Smooth muscle cell of the brain vasculature (primary cell): ENCODE measurements at places on chromosomes 5 and 9.
A peak's percentile ranks its signal among the peaks of the same experiment; 100 is the strongest.

DNA sequence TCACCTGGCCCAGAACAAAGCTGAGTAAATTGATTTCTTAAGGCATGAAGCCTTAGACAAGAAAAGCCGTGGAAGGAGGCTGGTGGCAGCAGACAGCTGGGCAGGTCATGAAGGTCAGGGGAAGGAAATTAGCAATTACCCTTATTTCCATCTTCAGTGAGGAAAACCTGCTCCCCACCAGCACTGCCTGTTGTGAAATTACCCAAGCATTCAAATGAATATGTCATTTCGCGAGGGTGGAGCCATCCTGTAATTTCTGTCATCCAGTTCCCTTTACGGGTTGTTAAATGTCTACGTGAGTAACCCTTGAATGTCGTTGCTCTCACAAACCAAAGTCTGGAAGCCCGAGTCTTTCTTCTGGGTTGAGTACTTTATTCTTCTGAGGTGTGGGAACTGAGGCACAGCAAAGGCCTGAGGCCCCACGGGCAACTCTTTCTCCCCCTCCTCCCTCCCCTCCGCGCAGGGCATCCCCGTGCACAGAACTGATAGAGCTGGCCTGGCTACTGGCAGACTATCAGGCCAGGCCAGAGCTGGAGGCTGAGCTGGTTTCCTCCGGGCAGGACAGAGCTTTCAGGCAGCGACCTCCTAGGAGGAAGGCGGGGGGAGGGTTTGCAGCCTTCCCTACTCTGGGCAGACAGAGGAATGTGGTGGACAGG, 22.0 kb upstream of the AK3 start:
- DNase-seq = no peak

- no peak for DNase-seq
Measured at GRCh38 chr5:145847499-145848497, 12.7 kb upstream of the PRELID2 start.

DNA sequence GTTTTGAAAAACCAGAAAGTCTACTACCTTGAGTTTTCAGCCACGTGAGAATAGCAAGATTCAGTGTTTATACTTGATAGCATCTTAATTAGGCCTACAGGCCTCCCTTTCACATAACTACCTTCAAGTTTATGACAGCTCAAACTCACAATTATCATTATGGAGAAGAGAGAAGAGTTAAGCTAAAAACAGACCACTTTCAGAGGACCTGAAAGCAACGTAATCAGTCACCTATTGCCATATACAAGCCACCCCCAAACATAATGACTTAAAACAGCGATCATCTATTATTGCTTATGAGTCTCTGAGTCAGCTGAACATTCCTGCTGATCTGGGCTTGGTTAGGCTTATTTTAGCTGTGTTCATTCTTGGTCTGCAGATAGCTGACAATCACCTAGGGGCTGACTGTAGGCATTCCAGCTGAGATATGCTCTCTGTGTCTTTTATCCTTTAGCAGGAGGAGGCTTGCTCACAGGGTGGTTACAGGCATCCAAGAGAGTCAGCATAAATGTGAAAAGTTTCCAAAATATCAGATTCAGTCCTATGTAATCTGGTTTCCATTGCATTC, 130.9 kb downstream of the COX7C start:
- DNase-seq = no peak

DNA sequence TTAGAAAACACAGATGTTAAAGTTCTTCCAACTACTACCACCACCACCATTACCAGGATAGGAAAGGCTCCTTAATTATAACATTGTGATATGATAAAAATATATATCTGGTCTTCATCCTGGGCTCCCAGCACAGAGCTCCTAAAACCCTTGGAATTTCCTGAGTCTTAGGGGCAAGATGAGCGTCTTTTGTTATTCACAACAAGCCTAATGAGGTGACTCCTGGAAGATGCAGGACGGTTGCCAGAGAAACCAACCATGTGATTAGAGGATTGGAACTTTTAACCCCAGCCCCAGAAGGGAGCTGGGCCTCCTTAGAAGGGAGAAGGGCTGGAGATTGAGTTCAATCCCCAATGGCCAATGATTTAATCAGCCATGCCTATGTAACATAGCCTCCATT, 148.0 kb upstream of the ADRA1B start:
- no peak for DNase-seq

DNA sequence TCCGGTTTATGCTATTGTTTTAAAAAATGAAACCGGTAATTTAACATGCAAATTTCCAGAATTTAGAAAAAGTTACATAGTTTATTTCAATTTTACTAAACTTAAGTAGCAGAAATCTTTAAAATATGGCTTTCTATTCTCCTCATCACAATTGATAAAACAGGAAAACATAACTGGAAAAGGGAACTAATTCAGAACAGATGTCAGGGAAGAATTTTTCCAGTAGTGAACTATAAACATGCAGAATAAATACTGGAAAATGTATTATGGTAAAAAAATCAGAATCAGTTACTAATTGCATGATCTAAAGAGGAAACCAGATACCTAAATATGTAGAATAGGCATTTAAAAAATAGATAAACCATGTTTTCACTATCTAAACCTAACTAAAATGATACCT, 7.3 kb upstream of the NR4A3 start:
- no peak for DNase-seq

DNA sequence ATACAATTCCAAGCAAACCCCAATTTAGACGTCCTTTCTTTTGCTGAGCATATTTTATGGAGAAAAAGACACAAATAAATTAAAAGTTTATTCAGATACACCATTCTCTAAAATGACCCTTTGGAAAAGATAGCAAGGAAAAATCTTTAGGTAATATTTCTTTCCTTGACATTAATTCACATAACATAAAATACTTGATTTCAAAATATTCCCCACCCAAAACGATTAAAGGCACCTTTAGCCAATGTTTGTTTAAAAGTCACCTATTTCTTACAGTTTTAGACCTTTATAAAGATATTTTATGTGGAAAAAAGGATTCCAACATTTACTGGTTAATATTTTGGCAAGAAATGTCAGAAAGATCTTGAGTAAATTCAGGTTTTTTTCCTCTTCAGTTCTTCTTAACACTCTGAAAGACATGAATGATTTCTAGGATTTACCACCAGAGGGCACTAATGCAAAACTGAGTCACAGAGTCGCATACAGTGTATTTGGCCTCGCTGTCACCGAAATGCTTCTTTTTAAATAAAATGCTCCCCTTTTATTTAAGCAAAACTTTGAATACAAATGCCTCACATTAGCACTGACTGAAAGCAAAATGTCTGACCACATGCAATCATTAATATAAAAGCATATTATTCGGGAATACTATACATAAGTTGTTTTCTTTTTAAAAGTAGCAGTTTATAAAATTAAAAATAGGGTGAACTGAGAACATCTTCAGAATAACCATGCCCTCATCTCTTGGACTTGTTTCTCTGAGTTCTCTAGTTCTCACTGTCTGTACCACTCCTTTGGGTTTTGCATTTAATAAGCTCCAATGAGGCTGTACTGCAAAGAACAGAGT, 122.5 kb downstream of the SLC1A3 start:
- peak; percentile 39 for DNase-seq

- DNase-seq = peak; percentile 77
Measured at GRCh38 chr5:40904205-40904993, 4.9 kb upstream of the C7 start.

- DNase-seq = no peak
Measured at GRCh38 chr9:1473956-1474634, 423.9 kb downstream of the DMRT2 start.

DNA sequence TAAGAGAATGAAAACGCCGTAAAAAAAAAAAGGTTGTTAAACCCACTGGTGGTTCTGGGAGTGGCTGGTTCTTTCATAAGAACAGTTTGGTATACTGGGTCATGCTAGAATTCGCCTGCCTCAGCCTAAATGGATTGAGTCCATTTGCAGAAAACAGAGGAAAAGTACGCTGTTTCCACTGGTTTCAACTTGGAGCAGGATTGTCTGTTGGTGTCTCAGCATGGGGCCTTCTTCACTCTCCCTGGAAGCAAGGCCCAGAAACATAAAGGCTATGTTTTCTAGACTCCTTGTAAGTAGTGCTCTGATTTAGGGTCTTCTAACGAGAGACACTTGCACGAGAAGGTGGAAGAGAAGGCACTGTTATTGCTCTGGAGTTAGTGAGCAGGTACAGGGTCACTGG, 116.9 kb upstream of the MTAP start:
- no peak for DNase-seq

DNA sequence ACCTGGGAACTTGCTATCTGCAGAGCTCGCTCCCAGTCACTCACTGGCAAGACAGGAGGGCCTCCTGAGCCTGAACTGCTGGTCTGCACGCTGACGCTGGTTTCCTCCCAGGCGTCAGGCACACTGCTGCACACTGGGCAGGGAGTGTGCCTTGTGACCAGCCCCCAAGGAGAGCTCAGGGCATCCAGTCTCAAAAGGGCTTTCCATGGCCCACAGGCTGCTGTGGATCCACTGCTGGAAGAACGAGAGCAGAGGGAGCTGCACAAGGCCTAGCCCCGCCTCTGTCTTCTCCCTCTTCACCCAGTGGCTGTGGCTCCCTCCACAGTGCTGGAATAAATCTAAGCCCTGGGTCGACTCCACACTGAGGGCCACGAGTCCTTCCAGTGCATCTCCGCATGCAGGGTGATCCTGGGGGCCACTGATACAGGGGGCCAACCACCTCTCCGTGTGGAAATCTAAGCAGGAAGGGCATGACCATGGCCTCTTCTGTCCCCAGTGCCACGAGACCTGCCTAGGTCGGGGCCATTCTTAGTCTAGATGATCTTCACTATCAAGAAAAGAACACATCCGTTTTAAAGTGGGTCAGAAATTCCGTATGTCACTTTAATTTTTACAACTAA, 93.6 kb downstream of the CAMSAP1 start:
- no peak for DNase-seq

- DNase-seq = no peak
Measured at GRCh38 chr9:116639251-116639741, 47.8 kb upstream of the TRIM32 start.

DNA sequence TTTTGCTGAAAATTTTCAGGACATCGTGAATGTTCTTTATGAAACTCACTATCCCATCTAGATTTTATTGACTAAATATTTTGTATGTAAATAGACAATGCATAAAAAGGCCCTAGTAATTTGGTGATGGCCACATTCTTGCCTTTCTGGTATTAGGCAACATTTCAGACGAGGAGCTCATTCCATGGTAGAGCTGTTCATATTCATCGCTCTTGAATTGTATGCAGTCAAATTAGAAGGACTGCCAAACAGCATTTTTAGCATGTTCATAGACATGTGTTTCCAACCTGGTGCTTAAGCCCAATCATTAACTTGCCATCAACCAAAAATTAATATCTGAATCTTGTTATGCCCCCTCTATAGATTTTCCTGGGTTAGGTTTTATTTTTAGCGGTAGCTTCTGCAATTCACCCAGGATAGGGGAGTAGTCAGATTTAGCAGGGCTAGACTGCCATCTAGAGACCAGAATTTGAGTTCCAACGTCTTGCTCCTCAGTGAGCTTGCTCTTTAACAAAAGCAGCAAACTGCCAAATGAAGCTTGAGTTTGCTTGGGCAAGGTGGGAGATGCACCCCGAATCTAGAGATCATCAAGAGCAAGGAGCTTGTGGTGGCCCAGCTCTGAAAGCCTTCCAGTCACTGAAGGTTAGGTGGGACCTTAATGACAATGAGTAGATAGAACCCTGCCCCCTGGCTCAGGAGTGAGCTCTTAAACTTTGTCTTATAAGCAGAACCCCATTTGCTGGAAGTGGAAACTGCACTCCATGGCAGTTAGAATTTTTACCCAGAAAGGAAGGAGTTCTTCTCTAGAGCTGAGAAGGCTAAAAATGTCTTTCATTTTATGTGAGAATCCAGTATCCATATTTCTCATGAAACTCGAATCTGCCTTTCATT, 456.2 kb downstream of the RASEF start:
- peak; percentile 65 for DNase-seq

GRCh38 chr9:106677374-106677773, 185.6 kb upstream of the ZNF462 start:
- no peak for DNase-seq

GRCh38 chr9:115689331-115689730, 464.3 kb upstream of the PAPPA start:
- no peak for DNase-seq

DNA sequence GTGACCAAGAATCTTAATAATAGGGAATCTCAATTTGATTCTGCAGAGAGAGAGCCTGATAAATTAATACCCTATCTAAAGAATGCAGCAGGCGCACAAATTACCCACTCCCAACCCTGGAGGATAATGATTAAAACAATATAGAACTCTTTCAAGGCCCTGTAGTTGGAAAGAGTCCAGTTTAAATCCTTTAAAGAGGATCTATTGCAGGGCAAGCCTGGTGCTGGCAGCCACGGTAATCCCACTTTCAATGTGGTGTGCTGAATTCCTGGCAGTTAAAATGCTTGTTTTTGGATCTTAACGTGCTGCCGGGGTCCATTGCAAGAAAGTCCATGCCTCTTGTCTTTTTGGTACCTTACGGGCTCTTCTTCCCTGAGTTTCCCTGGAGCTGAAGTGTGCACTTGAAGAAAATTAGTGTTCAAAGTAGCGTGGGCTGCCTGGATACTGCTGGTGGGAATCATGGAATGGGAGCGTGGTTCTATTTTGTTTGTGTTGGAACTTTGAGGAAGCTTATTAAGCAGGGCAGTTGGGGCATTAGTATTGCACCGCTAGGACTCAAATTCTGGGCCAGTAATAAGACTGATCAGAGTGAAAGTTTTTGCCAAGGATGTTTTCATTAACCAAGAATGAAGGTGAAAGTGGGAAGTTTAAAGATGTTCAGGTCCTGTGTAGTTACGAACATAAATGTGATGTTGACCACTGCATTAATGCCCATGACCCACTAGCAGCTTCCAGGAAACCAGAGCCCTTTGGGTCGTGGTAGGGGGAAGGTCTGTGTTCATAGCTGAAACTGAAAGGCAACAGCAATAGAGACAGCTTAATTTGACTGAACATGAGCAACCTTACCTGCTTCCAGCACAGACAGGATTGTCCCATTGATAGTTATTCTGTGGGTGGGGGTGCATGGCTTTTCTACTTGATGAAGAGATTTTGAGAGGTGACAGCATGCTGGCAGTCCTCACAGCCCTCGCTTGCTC, 20.8 kb downstream of the MARCHF6 start:
- DNase-seq = no peak

GRCh38 chr5:38772471-38772870, 73.3 kb upstream of the OSMR start:
- DNase-seq = no peak

- DNase-seq = no peak
Measured at GRCh38 chr9:88757406-88758010, 222.5 kb downstream of the NXNL2 start.

DNA sequence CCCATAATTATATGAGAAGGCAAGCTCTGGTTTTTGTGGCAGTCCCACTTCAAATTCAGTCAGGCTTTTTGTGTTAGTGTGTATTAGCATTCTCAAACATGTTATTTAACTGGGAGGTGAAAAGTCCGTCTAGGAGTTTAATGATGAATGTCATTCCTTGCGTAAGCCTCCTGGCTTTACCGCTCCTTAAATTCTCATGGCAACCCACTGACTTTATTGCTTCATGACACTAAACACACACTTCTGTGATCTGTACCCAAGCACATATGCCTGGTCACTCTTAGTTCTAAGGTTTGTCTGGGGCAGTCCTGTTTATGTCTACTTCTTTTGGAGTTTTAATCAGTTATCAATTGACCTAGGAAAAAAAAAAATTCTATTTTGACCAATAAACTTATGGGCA, 677.9 kb upstream of the DMAC1 start:
- DNase-seq = no peak
